ENCODE measurements at places on chromosomes 7 and 10.

GRCh38 chr10:28790146-28790545, 112.8 kb downstream of the BAMBI start:
- no peaks in the 10 kb centered on the region for H3K36me3 ChIP-seq
- no peak overlapping the region for H3K4me3 ChIP-seq
- H3K27ac ChIP-seq = no peak overlapping the region
- DNase-seq = no peak

GRCh38 chr10:78947226-78947625, 121.5 kb upstream of the ZMIZ1 start:
- no peak for DNase-seq
- H3K4me1 ChIP-seq = peaks cover 40% of the 10 kb centered on the region
- H3K27me3 ChIP-seq = no peaks in the 10 kb centered on the region
- H3K4me3 ChIP-seq = no peak overlapping the region
- no peak overlapping the region for H3K27ac ChIP-seq
- no peaks in the 10 kb centered on the region for H3K36me3 ChIP-seq

- H3K36me3 ChIP-seq = no peaks in the 10 kb centered on the region
- H3K4me3 ChIP-seq = no peak overlapping the region
- DNase-seq = no peak
- no peaks in the 10 kb centered on the region for H3K27me3 ChIP-seq
Observed at GRCh38 chr10:35214607-35215020, 88.0 kb downstream of the CREM start.

- no peak overlapping the region for H3K4me3 ChIP-seq
- no peaks in the 10 kb centered on the region for H3K4me1 ChIP-seq
- H3K36me3 ChIP-seq = peaks cover 7% of the 10 kb centered on the region
- no peaks in the 10 kb centered on the region for H3K27me3 ChIP-seq
Observed at GRCh38 chr7:105723572-105723971, 142.3 kb upstream of the EFCAB10 start.

DNA sequence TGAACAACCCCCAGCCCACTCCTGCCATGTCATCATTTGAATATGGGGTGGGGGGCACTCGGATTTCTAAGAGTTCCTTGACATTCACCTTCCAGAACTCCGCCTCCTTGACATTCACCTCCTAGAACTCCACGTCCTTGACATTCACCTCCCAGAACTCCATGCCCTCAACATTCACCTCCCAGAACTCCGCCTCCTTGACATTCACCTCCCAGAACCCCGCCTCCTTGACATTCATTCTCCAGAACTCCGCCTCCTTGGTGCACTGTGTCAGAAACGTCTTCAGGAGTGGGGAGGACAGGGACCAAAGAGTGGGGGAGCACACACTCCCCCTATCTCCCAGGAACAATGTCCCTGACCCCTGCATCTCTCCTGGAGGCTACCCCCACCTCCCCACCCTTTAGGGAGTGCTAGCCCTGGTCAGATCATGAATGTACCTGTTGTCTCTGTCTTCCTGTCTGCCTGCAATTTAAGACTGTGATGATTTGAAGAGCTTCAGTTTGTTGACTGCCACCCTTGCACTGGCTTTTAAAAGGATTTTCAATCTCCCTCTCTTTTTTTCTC, 110.1 kb downstream of the NPTX2 start:
- H3K4me3 ChIP-seq = no peak overlapping the region
- no peak overlapping the region for H3K27ac ChIP-seq
- no peak for DNase-seq
- no peaks in the 10 kb centered on the region for H3K4me1 ChIP-seq

- DNase-seq = no peak
- H3K4me3 ChIP-seq = no peak overlapping the region
- no peaks in the 10 kb centered on the region for H3K4me1 ChIP-seq
- no peak overlapping the region for H3K27ac ChIP-seq
Observed at GRCh38 chr10:62690703-62691102, 113.8 kb upstream of the ADO start.

- no peaks in the 10 kb centered on the region for H3K27me3 ChIP-seq
- no peak for DNase-seq
- no peak overlapping the region for H3K27ac ChIP-seq
- H3K36me3 ChIP-seq = no peaks in the 10 kb centered on the region
- no peaks in the 10 kb centered on the region for H3K4me1 ChIP-seq
Observed at GRCh38 chr7:129389829-129390228, 44.4 kb upstream of the STRIP2 start.

- no peak overlapping the region for H3K27ac ChIP-seq
- H3K4me1 ChIP-seq = no peaks in the 10 kb centered on the region
- no peaks in the 10 kb centered on the region for H3K27me3 ChIP-seq
- H3K4me3 ChIP-seq = no peak overlapping the region
Observed at GRCh38 chr10:119445311-119445934, 97.1 kb downstream of the RGS10 start.

DNA sequence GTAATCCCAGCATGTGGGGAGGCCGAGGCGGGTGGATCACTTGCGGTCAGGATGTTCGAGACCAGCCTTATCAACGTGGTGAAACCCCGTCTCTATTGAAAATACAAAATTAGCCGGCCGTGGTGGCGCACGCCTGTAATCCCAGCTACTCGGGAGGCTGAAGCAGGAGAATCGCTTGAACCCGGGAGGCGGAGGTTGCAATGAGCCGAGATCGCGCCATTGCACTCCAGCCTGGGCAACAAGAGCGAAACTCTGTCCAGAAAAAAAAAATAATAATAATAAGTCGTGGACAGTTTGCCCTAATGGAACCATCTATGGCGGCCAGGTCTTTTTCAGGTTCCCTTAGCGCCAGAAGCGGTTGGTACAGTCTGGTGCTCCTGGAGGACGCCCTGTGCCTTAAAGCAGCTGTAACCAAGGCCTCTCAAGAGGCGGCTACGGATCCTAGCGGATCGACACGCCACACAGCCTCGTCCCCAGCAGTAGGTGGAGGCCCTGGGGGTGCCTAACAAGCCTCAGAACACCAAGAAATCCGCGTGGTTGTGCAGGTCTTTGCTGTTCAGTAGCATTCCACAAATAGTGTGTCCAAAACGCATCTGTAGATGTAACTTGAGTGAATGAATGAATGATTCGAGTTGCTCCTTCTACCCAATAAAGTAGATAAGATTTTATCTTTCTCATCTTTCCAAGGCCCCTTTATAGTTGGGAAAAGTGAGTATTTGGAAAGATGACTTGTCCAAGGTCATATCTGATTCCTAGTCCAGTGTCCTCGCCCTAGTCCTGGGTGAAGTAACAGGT, 982 bp downstream of the PGAM1 start:
- peak overlapping the region; percentile 82 for H3K4me3 ChIP-seq
- peak overlapping the region; percentile 90 for H3K27ac ChIP-seq
- peaks cover 27% of the 10 kb centered on the region for H3K36me3 ChIP-seq
- DNase-seq = no peak

GRCh38 chr10:129706523-129706922, 239.5 kb downstream of the MGMT start:
- no peak for DNase-seq
- no peaks in the 10 kb centered on the region for H3K27me3 ChIP-seq
- no peaks in the 10 kb centered on the region for H3K4me1 ChIP-seq
- H3K36me3 ChIP-seq = no peaks in the 10 kb centered on the region

GRCh38 chr7:137371616-137372015, 28.1 kb upstream of the PTN start:
- no peak for DNase-seq
- no peaks in the 10 kb centered on the region for H3K4me1 ChIP-seq
- H3K27ac ChIP-seq = no peak overlapping the region
- H3K36me3 ChIP-seq = no peaks in the 10 kb centered on the region

GRCh38 chr7:101754424-101755159, 62.8 kb upstream of the CUX1 start:
- H3K36me3 ChIP-seq = no peaks in the 10 kb centered on the region
- no peaks in the 10 kb centered on the region for H3K4me1 ChIP-seq
- no peak for DNase-seq
- peak overlapping the region; percentile 24 for H3K4me3 ChIP-seq
- peaks cover 33% of the 10 kb centered on the region for H3K27me3 ChIP-seq
- no peak overlapping the region for H3K27ac ChIP-seq

- no peaks in the 10 kb centered on the region for H3K27me3 ChIP-seq
- peaks cover 15% of the 10 kb centered on the region for H3K4me1 ChIP-seq
- H3K27ac ChIP-seq = no peak overlapping the region
Observed at GRCh38 chr7:28854750-28855074, 103.4 kb downstream of the TRIL start.

DNA sequence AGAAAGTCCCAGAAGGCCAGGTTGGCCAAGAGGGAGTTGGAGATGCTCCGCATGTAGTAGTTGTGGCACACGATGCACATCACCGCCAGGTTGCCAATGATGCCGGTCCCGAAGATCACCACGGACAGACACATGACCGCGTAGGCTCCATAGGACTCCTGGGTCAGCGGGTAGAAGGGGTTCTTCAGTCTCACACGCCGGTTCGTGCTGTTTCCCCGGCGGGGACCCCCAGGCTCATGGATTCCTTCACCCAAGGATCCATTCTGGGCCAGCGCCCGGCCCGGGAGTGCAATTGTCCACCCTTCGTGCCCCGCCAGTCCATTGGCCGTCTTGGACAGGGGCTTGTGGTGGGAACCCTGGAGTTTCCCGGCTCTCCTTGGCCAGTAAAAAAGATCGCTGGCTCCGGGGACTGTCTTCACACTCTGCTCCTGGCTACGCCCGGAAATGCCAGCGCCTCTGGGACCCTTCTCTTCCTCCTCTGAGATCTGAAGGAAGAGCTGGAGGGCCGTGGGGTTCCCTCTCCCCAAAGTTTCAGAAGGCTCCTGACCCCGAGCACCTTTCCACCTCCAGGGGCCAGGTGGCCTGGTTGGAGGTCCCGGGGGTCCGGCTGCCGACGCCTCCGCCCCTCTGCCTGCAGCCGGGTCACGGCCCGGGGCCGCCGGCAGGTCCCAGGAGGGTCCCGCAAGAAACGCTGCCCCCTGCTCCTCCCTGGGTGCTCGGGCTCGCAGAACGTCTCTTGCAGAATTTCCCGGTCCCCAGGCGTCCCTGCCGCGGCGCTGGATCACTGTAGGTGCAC, 1.3 kb downstream of the GPR37 start:
- DNase-seq = no peak
- H3K4me3 ChIP-seq = peak overlapping the region; percentile 52
- H3K27me3 ChIP-seq = no peaks in the 10 kb centered on the region

- no peak for DNase-seq
- H3K36me3 ChIP-seq = no peaks in the 10 kb centered on the region
- no peaks in the 10 kb centered on the region for H3K4me1 ChIP-seq
- no peak overlapping the region for H3K27ac ChIP-seq
- H3K4me3 ChIP-seq = no peak overlapping the region
- H3K27me3 ChIP-seq = no peaks in the 10 kb centered on the region
Observed at GRCh38 chr10:76950354-76950753, 687.3 kb downstream of the KCNMA1 start.

DNA sequence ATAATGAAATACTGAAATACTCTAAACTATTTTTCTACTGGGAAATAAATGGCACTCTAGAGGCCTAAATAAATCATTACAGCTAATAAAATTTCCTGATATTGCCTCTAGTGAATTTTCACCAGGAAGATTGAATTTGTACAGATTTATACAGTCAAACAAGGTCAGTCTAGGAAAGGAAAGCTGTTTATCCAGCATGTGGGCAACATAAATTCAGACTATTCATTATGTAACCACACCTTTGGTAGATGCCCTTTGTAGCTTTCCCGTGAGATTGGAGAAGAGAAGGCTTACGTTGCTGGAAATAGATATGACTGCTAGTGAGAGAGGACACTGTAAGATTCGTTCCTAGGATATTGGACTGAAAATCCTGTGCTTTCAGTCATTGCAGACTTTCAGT, 35.2 kb upstream of the PNLIP start:
- H3K4me3 ChIP-seq = no peak overlapping the region
- no peaks in the 10 kb centered on the region for H3K27me3 ChIP-seq
- no peak overlapping the region for H3K27ac ChIP-seq

DNA sequence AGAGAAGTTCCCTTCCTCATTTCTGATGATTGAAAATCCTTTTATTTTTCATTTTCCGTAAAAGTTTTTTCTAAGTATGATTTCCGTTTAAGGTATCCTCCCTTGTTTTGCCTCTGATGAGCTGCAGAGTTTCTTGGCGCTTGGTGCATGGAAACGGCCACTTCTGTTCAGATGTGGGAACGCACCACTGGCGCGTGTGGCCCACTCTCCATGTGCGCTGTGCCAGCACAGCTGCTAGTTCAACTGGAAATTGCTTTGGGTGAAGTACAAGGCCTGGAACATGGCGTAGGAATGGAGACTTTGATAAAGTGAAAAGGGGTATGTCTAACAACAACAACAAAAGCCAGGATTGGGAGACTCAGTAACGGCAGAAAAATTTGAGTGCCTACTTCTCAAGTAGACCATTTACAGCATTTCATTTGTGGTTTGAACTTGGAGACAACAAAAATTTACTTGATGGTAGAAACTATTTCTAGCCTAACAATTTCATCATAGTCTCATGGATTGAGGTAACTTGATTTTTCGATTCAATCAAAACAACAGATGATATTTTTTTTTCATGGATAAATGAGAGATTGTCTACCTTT, 364.2 kb downstream of the SUGCT start:
- H3K27ac ChIP-seq = no peak overlapping the region
- no peaks in the 10 kb centered on the region for H3K36me3 ChIP-seq
- no peaks in the 10 kb centered on the region for H3K27me3 ChIP-seq
- DNase-seq = no peak
- no peaks in the 10 kb centered on the region for H3K4me1 ChIP-seq
- H3K4me3 ChIP-seq = no peak overlapping the region

- H3K27ac ChIP-seq = no peak overlapping the region
- H3K27me3 ChIP-seq = no peaks in the 10 kb centered on the region
- no peaks in the 10 kb centered on the region for H3K4me1 ChIP-seq
- H3K4me3 ChIP-seq = no peak overlapping the region
Observed at GRCh38 chr10:29914986-29915785, 144.2 kb downstream of the JCAD start.

DNA sequence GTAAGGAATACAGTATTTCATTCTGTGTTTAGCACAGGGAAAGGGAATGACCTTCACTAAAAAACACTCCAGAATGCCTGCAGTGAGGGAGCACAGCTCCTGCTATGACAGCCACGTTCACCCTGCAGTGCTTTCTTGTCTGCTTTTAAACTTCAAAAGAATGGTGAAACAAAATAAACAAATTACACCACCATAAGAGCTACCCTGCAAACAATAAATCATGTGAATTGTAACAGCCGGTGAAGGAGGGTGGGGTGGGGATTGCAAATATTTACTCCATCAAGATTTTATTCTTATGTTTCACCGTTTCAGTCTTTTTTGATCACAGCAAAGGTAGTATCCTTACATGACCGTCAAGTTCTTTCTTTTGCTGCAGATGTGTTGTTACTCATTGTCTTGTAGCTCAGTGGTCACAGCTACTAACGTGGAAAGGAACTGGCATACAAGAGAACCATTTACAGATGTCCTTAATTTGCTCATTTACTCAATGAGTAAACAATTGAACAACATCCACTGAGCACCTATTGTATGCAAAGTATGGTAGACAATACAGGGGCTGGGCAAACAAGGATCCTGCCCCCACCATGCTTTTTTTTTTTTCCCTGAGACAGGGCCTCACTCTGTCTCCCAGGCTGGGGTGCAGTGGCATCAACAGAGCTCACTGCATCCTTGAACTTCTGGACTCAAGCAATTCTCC, 4.1 kb upstream of the CHN2 start:
- no peak for DNase-seq
- H3K4me1 ChIP-seq = peaks cover 28% of the 10 kb centered on the region
- H3K27ac ChIP-seq = no peak overlapping the region
- H3K36me3 ChIP-seq = no peaks in the 10 kb centered on the region
